ENCODE measurements at places on chromosomes 5 and 9. TPM values are rescaled to one million over a fixed set of nuclear protein-coding genes. Genes with fewer than 3 reads are reported as not detected.

The C7 gene
- total RNA-seq, result not detected

The PAX5 gene
- total RNA-seq, result not detected

The CDC20B gene
- total RNA-seq, result not detected

The BASP1 gene
- 0.90 TPM for total RNA-seq

All from CD4-positive, alpha-beta memory T cell (primary cell).